HT1080 (cell line): ENCODE measurements at places on chromosomes 11 and 22. TPM values are rescaled to one million over a fixed set of nuclear protein-coding genes. Genes with fewer than 3 reads are reported as not detected.
A peak's percentile ranks its signal among the peaks of the same experiment; 100 is the strongest.

DNA sequence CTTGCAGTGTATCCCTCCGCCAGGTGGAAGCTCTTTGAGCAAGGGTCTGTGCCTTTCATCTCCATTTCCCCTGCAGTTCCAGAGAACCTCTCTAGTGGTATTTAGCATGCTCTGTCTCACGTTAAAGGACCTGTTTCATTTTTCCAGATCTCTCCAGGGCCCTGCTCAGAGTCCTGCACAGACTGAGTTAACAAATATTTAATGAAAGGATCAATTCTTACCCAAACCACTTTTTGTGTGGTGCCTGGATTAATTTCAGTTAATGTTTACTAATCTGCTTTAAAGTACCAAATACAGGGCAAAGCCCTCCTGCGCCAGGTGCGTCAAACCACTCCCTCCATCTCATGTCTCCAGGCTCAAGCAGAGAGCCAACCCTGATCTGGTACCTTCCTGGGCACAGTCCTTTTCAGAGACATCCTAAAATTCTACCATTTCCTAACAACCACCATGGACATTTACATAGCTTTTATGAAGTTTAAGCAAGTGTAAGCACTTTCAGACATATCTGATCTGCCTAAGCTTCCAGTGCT is 18.7 kb upstream of the ACER3 start:
- no peak for DNase-seq

DNA sequence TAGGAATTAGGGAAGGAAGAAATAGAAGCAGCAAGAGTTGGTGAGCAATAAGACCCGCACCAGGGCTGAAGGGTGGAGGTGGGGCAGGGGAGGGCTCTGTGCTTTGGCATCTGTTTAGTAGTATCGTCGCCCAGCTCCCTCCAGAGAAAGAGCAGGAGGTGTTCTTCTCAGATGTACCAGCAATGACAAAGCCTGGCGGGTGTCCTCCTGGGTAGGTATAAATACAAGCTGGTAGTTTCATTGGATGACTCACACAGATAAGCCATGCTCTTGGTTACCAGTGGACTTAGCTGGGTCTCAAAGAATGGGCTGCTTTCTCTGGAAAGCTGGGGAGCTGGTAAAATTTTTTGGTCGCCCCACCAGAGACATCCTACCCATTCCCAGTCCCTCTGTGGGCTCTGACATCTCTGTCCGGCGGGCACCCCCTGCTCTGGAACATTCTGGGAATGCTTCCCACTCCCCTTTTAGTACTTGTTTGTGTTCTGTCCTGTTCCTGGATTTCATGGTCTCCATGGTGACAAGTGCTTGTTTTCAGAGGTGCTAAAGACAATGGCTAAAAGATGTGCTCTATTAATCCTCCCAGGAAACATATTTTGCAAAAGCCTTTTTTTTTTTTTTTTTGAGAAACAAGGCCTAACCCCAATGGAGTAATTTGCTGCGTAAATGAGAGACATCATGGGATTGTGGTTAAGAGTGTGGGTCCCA is 15.4 kb upstream of the TUBA8 start:
- DNase-seq = peak; percentile 39

- no peak for DNase-seq
Observed at GRCh38 chr11:97092823-97093222, 703.0 kb downstream of the JRKL start.

DNA sequence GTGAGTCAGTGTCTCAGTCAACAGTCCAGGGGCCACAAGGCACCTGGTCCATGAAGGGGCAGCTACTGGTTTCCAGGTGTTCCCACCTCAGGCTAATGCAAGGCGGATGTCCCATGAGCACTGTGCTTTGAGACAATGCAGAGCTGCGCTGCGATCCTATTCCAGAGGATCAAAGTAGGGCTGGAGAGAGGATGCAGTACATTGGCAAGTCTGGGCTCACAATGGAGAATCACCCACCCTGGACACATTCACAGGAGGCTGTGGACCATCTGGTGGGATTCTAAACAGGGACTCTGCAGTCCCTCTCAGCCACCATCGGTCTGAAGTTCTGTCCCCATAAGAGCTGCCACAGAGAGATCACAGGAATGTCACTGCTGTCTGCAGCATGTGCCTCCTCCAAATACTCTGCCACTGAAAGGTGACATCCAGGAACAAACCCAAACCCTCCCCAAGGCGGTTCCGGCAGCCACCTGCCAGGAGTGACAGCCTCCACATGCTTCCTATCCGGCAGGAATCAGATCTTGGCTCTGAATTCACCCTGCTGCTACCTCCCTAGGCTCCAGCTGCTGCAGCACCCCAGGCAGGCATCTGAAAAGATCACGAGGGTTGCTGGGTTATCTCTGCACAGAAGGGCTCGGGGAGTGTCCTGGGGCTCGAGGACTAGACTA is 45.3 kb upstream of the SERPIND1 start:
- no peak for DNase-seq

- no peak for DNase-seq
Observed at GRCh38 chr22:23106906-23107367, 34.9 kb downstream of the RSPH14 start.

GRCh38 chr11:25432376-25432775 is 899.6 kb upstream of the ANO3 start:
- no peak for DNase-seq

DNA sequence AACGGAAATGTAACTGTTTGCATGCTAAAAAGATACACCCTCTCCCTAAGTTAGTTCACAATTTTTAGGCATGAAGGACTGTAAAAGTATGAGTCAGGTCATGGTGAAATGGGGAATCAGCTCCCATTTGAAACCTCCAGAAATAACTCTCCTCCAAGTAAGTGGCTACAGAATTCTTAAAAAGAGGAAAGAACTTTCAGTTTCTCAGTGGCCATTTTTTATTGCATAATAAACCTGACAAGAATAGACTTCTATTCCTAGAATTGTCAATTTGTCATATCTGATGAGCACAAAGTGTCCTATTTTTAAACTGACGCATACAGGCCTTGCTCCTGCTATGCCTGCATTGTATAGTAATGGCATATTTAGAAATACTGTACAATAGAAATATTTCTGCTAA is 612.2 kb downstream of the CNTN5 start:
- no peak for DNase-seq

DNA sequence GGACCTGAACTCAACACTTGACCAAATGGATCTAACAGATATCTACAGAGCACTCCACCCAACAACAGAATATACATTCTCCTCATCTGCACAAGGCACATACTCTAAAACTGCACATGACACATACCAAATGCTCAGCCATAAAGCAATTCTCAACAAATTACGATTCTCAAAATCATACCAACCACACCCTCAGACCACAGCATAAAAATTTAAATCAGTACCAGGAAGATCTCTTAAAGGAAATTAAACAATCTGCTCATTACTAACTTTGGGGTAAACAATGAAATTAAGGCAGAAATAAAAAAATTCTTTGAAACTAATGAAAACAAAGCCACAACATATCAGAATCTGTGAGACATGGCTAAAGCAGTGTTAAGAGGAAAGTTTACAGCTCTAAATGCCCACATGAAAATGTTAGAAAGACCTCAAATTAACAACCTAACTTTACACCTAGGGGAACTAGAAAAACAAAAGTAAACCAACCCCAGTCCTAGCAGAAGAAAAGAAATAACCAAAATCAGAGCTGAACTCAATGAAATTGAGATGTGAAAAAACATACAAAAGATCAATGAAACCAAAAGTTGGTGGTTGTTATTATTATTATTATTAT is 37.2 kb downstream of the TMEM123 start:
- DNase-seq = no peak

DNA sequence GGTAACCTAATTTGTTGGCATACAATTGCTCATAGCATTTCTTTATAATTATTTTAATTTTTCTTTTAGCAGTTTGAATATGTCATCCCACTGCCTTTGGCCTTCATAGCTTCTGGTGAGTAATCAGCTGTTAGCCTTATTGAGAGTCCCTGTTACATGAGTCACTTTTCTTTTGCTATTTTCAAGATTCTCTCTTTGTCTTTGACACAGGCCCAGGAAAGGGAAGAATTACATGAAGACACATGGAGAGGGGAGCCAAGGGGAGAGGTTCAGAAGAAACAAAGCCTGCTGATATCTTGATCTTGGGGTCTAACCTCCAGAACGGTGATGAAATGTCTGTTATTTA is 418.2 kb downstream of the METTL15 start:
- DNase-seq = peak; percentile 8

- no peak for DNase-seq
Observed at GRCh38 chr22:37675930-37676735, 697 bp downstream of the LGALS1 start.

GRCh38 chr11:84243629-84244263 is 957.6 kb upstream of the CCDC90B start:
- DNase-seq = no peak

- DNase-seq = peak; percentile 65
Observed at GRCh38 chr11:119320776-119321524, 4.0 kb upstream of the MCAM start.

GRCh38 chr11:60988658-60989057 is 17.2 kb downstream of the CD6 start:
- DNase-seq = no peak

GRCh38 chr22:49790912-49791311 is 36.8 kb downstream of the BRD1 start:
- no peak for DNase-seq

DNA sequence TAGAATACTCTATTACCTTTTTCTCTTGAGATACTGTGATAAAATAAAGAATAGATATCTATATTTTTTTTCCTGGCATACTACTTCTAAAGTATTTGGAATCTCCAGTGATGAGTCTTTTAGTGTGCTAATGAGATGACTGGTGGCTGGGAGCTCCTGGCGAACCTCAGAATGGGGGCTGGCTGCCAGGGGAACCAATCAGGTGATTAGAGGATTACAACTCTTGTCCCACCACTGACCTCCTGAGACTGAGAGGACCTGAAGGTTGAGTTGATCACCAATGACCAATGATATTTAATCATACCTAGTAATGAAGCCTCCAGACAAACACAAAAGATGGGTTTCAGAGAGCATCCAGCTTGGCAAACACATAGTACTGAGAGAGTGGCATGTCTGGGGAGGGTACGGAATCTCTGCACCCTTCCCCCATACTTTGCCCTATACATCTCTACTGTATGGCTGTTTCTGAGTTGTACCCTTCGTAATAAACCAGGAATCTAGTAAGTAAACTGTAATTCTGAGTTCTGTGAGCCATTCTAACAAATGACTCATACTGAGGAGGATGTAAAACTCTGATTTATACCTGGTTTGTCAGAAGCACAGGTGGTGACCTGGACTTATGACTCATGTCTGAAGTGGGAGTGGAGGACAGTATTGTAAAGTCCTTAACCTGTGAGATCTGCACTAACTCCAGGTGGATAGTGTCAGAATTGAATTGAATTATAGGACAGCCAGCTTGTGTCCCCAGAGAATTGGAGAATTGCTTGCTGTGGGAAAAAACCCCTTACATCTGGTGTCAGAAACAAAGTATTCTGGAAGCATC is 325.3 kb upstream of the LRRC4C start:
- peak; percentile 80 for DNase-seq

DNA sequence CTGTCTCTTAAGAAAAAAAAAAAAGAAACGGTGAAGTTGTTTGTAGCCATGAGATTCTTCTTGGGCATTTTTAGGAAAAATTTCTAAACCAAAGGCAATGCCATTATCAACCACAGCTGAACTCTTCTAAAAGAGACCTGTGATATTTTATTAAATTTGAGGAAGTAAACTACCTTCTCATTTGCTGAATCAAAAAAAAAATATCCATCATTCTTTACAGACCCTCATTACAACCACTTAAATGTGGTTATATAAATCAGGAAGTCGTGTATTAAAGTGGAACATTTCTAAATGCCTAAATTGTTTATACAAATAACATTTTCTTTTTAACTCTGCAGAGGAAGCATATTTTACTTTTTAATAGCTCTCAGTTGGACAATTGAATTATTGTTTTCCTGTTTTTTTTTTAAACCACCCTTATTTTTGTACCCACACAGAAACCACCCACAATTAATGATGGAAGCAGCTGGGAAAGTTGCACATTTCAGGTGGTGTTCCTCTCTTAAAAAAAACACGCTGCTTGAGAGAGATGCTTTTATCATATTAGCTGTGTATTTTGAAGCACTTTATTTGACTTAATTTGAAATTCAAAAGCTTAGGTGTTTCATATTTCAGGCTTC is 91.2 kb downstream of the ARHGAP42 start:
- DNase-seq = no peak

- DNase-seq = no peak
Observed at GRCh38 chr22:24097961-24098391, 83.3 kb upstream of the SUSD2 start.

GRCh38 chr11:126459691-126460281 is 104.3 kb downstream of the ST3GAL4 start:
- DNase-seq = no peak

GRCh38 chr11:75659836-75660235 is 9.0 kb downstream of the MAP6 start:
- DNase-seq = no peak

DNA sequence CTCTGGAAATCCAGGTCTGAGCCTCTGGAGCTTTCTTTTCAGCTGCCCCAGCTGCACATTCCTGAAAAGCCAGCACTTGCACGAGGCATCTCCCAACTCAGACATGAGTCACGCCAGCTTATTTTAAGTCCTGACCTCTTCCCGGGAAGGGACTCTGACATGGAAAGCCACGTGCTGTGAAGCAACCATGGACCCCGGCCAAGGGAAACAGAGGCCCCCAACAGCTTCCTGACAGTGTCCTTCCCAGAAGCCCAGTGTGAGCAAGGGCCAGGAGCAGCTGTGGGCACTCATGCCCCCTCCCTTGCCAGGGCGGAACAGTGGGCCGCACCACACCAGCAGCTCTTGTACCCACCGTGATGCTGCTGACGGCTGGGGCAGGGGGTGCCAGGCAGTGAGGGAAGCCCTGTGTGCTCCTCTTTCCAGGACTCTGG is 118.8 kb upstream of the CADM1 start:
- DNase-seq = peak; percentile 93

OR8A1 gene
- not detected in 2 replicates for total RNA-seq

PAK1 gene
- total RNA-seq = 53.9 and 66.1 TPM in 2 replicates

FAM111B gene
- total RNA-seq = 22.5 and 25.4 TPM in 2 replicates

PYGM gene
- total RNA-seq = 0.02 TPM in 1 of 2 replicates, not detected in the other

A4GALT gene
- total RNA-seq = 6.9 and 7.3 TPM in 2 replicates

NAGA gene
- 5.8 and 7.5 TPM in 2 replicates for total RNA-seq

CLDN5 gene
- total RNA-seq = not detected in 2 replicates

WT1 gene
- 4.4 and 9.6 TPM in 2 replicates for total RNA-seq

KCNJ11 gene
- 0.33 and 0.82 TPM in 2 replicates for total RNA-seq

MPPED1 gene
- not detected in 2 replicates for total RNA-seq

CASP4 gene
- 55.0 and 60.6 TPM in 2 replicates for total RNA-seq
